ENCODE measurements at places on chromosomes 11 and 22.

DNA sequence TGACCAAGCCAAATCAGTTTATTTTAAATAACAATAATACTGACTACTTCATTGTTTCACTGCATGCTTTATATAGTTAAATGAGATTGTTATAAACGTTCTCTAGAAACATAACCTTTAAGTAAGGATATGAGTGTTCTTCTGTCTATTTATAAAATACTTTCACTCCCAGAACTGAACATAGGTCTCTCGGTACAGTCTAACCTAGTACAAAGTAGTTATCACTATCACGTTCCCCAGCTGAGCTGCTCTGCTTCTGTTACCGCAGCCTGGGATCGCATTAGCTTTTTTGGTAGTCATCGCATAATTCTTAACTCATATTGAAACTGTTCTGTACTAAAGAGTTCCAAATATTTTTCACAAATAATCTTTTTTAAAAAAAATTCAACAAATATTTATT is 143.6 kb downstream of the WNT11 start:
- DNase-seq: no peak

DNA sequence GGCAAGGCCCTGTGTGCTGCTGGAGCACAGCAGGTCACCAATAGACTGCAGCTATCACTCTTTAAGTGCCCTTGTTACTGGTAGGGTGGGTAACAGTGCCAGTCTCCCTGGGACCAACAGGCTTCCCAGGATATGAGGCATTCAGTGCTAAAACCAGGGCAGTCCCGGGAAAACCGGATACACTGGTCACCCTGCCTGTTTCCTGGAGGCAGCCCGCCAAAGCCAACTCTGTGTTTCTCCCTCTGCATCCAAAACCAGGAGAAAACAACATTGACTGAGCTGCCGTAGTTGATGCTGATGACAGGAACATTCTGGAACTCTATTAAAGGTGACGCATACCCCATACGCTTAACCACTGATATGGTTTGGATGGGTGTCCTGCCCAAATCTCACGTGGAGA is 149.1 kb downstream of the SHANK2 start:
- DNase-seq: no peak

DNA sequence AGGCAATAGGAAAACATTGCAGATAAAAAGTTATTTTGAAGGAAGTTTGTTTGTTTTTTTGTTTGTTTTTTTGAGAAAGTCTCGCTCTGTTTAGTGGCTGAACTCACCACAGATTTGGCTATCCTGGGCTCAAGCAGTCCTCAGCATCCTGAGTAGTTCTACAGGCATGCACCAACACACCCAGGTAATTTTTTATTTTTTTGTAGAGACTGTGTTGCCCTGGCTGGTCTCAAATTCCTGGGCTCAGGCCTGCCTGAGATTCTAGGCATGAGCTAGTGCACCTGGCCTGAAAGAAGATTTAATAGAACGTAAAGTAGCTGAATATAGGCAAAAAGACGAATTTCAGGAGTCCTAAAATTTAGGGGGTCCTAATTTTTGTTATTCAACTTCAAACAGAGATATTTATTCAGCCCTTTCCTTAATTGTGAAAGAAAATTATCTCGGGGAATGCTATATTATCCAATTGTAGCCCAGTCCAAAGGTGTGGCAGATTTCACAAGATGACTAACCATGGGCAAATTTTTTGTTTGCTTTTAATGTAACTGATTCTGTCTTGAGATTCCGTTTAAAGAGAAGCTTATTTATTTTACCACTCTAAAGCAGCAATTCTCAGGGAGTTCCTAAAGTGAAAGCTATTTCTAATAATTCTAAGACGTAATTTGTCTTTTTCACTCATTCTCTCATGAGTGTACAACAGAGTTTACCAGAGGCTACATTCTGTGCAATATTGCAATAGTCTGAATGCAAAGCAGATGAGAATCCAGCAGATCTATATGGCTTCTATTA is 940 bp downstream of the IL18 start:
- DNase-seq: no peak

DNA sequence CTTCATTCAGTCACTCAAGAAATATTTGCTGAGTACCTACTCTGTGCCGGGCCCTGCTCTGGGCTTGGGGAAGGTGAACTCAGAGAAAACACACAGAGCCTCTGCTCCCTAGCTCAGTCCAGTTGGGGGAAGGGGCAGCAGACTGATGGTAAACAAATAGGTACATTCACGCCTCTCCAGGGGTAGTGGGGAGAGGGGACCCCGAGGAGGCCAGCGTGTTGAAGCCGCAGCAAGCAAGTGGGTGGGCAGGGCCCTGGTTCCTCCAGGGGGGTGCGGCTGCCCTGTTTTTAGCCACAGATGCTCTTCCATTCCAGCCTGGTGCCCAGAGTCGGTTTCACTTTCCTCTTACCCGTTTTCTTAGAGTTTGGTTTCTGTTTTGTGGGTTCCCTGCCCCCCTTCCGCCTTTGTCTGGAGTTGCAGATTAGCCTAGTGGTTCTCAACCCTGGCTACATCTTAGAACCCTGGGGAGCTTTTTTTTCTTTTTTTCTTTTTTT is 8.7 kb downstream of the DRAP1 start:
- peak; percentile 84 for DNase-seq

DNA sequence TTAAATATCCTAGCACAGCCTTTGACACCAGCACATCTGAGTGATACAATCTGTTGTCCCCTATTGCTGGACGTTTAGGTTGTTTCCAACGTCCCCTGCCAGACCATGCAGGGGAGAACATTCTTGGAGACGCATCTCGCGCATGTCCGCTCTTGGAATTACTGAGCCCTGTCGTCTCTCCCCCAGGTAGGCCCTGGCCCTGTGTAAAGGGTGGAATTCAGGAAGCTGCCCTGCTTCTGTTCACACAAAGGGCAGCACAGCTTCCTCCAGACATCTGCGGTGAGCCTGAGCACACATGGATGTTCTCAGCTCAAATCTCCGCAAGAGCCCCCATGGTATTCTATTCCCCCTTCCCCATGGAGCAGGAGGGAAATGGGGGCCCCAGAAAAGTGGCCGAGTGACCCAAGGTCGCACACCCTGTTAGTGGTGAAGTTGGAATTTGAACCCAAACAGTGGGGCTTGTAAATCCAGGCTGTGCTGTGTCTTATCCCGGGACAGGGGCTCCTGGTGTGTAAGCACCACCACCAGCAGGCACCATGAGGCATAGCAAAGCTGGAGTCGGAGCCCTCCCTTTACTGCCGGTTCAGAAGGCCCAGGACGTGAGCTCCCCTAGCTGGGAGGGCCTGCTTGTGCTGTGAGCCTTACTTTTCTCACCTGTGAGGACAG is 5.0 kb upstream of the FGF19 start:
- DNase-seq: no peak

DNA sequence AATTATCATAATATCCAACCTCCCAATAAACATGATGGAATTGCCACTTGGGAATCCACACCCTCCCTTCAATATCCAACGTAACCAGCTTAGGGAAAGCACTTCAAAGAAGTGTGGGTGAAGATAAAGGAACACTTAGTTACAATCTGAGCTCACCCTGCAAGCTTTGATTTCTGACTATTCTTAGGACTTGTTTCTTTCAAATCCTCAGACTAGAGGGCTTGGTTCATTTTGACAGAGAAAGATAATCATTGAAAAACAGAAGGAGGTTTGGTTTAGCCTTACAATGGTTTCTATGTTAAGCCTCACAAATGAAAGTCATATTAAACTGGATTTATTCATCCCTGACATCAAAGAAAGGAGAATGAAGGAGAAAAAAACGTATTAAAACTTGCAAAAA is 57.9 kb upstream of the SYT13 start:
- no peak for DNase-seq
